ENCODE measurements at places on chromosomes 16 and 17.

DNA sequence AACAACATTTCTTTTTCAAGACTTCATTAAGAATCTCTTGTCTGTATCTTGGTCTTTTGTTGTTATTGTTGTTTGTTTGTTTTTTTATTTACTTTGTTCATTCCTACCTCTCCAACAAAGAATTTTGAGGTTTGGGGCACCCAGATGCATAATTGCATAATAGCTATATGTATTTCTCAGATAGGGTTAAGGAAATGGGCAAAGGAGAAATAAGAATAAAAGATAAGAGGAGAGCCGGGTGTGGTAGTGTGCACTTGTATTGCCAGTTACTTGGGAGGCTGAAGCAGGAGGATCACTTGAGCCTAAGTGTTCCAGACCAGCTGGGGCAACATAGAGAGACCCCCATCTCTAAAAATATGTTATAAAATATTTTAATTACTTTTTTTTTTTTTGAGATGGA, 30.5 kb downstream of the CDH1 start:
- DNase-seq, result no peak

DNA sequence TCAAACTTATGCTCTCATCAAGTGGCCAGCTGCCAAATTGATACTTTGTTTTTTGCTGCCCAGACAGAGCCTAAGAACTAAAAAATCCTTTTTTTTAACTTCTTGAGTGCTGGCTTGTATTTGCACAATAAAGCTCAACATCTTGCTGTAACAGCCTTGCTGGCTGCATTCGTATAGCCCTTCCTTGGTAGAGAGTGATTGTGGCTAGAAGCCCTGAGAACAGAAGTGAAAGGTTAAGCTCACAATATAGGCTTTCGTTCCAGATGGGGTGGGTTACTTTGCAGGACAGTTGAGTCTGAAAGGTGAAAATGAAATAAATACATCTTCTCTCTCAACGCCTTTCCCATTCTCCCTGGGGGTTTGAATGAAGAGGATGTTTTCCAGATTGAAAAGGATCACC, 278.8 kb downstream of the HS3ST3B1 start:
- no peak for DNase-seq

- DNase-seq, result no peak
Measured at GRCh38 chr16:84518804-84519341, 14.4 kb upstream of the MEAK7 start.

DNA sequence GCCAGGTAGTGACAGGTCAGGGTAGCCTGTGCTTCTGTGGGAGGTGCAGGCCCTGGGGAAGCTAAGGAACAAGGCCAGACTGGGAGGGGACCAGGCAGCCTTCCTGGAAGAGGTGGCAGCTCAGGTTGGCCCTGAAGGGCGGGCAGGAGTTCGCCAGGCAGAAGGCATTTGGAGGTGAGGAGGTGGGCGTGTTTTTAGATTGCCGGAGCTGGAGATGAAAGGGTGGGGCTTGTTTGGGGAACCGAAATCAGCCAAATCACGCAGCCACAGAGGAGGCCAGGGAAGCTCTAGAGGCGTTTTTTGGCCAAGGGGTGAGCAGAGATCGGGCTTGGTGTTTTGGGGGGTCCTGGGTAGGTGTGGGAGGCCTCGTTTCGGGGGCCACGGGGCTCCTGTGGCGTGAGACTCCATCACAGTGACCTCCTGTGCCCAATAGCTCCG, 7.6 kb downstream of the ADCY7 start:
- DNase-seq, result no peak

DNA sequence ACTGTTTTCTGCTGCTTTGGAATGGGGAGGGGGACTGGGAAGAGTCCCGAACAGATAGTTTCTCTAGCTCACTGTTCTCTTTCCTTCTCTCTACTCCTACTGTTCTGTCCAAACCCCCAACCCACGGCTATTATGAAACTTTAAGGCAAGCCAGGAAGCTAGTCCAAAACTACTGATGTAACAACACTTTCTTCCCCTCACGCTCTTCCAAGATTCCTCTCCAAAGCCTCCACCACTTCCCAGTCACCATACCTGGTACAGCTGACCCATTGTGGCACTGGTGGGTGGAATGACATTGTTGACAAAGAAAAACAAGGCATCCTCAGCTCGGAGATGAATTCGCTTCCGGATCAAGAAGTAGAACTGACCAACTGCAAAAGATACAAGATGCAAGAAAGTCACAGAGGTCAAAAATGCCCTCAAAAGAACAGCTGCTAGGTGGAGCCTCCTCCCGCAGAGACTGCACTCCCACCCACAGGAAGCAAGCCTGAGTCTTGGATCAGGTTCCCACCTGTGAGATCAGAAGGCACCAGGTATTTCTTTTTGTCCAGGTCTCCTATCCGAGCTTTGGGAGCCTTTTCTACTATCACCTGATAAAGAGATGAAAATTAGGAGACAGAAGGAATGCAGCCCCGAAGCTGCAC, 1.0 kb downstream of the GABARAP start:
- DNase-seq, result no peak

DNA sequence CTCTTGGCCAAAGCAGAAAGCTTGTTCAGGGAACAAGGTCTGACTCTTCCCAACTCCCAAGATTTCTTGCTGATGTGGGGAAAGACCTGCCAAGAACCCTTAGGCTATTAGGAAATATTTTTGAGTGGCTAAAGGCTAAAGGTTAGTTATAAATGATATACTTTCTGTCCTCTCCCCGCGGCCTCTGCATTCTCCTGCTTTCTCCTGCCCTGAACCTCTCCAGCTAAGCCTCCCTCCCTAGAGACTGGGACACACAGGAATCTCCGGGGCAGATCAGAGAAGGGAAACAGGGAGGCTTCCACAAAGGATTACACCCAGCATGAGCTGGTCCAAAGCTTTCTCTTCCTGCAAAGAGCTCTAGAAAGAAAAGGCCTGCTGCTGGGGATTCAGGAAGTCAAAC, 2.3 kb downstream of the SLC43A2 start:
- no peak for DNase-seq

DNA sequence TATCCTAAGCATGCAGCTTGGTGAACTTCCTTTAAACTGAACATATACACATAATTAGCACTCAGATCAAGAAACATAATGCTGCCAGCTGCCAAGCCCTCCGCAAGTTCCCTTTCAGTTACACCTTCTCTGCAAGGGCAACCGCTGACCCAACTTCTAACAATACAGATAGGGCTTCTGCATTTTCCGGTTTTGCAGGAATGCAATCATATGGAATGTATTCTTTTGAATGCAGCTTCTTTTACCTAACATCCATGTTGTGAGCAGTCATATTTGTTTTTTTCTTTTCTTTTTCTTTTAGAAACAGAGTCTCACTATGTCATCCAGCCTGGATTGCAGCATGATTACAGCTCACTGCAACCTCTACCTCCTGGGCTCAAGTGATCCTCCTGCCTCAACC, 110.7 kb downstream of the GSG1L start:
- DNase-seq, result no peak

GRCh38 chr17:72538901-72539352, 418.1 kb downstream of the SOX9 start:
- DNase-seq, result no peak

- DNase-seq, result peak; percentile 9
Measured at GRCh38 chr16:85611194-85611443, 2.0 kb upstream of the GSE1 start.

GRCh38 chr16:72195609-72196008, 23.7 kb upstream of the PMFBP1 start:
- DNase-seq, result peak; percentile 8

DNA sequence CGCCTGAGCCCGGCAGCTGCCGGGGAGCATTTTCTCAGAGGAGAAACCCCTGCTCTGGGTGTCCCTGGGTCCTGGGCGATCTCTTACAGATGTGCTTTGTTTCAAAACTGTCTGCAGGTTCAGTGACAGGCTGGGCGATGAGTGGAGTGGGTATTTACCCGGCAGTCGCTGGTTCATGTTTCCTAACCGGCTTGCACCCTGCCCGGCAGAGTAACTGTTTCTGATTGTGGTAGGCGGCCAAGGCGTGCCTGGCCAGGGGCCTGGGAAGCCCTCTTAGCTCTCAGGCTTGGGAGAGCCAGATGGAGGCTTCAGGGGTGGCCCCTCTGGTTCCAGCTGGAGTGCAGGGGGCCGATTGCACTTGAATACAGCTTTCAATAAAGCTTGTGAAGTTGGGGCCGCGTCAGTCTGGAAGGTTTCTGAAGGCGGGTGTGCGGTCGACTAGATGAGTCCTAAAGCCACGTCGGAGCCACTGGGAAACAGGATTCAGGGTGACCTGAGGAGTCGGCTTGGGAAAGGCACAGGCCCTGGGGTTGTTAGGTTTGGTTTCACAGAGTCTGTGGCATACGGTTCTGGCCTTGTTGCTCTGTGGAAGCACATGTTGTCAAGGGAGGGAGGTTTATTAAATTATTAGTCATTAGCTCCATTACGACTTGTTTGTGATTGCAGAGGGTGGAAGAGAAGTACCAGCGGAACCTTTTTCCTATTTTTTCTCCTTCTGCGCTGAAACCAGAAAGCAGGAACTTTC, 1.4 kb downstream of the BAIAP2 start:
- DNase-seq, result no peak

Measured in SK-MEL-5 (cell line).